ENCODE measurements at places on chromosomes 16 and 17.

DNA sequence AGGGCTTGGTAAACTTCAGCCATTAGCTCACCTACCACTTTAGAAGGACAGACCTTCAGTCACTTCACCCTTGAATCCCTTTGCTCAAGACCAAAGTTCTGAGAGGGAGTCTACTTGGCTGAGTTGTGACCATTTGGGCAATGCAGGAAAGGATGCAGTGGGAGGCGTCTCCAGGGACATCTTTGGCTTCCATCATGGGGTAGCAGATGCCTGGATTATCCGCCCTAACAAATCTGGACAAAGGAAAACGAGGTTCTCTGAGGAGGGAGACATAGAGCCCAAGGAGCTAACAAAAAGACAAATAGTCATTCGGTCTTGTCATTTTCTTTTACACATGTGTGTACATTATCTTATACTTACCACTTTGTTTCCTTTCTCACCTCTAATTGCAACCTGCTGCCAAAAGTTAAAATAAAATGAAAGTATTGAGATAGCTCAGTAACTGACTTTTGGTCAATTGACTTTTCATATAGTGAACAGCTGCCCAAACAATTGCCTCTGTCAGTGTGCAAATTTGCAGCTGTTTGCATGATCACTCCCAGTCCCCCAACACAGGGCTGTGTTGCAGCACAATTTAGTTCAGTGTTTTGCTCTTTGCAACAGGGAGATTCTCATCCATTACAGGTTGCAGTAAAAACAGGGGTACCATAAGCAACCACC, 108.9 kb upstream of the EEF2KMT start:
- DNase-seq, result no peak

DNA sequence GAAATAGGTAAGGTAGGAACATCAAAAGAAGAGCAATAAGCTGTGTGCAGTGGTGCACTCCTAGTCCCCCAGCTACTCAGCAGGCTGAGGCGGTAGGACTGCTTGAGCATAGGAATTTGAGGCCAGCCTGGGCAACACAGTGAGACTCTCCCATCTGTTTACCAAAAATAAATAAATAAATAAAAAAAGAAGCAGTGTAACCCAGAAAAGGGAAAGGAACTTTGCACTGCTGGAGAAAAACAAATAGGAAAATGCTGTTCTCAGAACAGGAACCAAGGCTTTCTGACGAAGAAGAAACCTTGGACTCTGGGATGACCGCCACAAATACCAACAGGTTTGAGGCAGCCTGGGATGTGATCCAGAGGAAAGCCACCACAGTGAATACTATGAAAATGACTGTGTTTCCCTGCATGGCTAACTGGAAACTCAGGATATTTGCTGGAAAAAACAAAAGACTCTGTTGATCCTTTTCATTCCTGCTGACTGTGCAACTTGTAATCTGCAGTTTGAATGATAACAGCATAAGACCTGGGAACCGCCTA, 41.2 kb downstream of the TTC19 start:
- peak; percentile 52 for DNase-seq

GRCh38 chr16:47657032-47657431, 195.9 kb downstream of the PHKB start:
- no peak for DNase-seq

DNA sequence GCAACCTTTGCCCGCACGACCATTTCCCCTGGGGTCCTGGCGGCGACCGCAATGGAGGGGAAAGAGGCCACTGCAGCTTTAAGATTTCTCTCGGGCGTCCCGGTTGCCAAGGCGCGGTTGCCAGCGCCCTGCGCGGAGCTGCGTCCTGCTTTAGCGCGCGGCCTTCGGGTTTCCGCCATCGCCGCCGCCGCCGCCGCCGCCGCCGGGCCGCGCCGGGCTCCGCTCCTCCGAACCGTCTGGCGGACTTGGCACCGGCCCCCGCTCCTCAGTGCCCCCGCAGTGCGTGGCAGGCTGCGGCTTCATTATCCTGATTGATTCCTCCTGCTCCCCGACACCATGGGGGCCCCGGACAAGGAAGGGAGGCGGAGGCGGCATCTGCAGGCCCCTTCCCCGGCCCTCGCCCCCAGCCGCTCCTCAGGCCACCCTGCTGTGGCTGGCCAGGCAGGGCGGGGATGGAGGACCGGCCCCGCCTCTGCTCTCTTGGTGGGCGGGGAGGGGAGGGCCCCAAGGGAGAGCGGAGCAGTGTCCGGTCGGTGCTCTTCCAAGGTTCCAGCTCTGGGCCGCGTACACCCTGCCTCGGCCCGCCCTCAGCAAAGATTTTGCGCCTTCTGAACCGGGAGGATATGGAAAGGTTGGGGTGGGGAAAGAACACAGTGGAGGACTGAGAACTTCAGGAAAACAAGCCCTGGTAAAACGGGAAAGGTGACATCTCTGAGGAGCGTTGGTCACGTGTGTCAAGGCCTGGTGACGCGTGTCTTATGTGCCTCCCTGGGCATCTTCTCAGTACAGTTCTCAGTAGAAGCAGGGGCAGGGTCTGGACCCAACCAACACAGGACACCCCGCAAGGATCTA, 34.0 kb downstream of the NEUROD2 start:
- peak; percentile 40 for DNase-seq

DNA sequence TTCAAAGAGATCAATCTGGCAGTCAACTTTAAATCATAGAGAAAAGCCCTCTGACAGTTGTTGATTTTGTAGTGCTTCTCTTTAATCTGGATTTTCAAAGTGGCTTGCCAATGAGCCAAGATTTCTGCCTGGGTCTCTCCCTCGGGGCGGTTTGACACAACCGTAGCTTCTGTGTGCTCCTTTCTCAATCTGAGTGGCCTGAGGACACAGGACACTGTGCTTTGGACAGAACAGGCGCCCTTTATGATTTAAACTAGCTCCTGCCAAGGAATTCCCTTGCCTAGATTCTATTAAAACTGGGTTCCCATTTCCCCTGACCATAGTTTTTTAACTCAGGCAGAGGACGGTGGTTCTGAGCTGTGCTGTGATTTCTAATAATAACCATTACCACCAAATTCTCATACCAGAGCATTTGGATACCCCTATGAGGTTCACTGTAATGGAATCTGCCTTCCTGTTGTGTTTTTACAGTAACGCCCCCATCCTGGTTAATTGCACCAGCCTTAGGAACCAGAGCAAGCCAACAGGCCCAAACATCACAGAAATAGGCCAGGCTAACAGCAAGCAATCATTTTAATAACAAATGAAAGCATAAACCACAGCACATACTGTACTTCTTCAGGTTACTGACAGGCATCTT, 4.0 kb downstream of the ZFHX3 start:
- no peak for DNase-seq

DNA sequence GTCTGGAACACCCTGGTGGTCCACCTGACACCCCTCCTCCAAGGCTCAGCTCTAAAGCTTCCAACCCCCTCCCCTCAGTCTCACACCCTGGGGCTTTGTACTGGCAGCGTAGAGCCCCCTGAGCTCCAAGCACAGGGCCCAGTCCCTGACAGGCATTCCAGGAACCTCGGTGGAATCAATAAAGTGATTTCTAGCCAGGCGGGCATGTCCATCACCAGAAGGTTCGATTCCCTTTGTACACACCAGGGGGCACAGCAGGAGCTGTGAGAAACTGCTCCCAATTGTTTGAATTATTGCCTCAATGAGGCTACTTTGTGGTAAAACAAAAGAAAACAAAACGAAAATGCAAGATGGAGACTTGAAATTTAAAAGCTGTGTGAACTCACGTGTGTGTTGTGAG, 51.8 kb downstream of the SMPD3 start:
- DNase-seq, result peak; percentile 28

DNA sequence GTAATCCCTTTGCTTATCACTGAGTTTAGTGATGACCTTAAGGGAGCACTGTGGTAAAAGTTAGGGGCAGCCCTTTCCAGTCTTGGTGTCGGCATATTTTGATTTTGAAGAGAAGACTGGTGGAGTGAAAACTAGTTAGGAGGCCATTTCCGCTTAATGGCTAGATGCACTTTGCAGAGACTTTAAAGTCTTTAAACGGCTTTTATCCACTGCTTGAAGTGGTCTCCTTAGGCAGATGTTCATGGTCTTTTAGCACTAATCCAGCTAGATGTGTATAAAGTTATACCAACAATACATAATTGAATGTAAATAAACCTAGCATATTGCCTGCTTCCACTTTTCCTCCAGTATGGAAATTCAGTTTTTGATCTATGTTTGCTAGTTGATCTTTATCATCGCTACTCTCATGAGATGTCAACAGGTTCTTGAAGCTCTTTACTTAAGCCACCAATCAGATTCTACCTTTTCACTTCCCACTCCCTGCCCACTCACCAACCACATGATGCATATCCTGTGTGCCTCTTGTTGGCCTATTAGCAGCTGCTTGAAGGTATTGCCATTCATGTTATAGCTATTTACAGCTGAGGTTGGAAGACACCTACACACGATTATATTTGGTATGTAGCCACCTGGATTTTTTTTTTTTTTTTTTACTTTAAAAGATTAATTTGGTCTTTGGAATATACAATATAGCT, 132.0 kb downstream of the NLK start:
- no peak for DNase-seq

DNA sequence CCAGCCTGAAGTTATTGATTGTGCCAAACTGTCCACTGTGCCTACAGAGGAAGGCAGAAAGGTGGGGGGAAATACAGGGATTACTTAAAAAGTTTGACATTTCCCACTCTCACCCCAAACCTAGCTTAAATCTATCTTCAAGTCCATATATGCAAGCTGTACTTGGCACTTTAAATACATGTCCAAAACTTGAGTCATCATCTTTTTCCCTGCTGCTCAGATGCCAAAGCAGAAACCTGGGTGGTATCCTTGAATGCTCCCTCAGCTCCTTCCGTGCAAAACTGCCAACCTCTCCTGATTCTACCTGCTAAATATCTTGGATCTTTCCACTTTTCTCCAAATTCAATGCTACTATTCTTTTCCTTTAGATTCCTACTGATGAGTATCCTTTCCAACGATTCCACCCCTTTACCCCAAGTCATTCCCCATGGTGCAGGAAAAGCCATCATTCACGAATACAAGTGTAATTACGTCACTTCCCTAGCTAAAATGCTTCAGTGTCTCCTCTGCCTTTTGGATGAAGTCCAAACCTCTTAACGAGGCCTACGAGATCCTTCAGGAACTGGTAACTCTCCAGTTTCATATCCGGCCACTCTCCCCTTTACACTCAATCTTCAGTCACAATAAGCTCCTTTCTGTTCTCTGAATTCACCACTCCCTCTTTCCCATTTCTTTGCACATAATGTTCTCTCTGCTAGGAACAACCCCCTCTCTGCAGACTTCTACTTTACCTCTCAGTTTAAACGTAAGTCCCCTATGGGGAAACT, 9.3 kb downstream of the BECN1 start:
- peak; percentile 85 for DNase-seq

DNA sequence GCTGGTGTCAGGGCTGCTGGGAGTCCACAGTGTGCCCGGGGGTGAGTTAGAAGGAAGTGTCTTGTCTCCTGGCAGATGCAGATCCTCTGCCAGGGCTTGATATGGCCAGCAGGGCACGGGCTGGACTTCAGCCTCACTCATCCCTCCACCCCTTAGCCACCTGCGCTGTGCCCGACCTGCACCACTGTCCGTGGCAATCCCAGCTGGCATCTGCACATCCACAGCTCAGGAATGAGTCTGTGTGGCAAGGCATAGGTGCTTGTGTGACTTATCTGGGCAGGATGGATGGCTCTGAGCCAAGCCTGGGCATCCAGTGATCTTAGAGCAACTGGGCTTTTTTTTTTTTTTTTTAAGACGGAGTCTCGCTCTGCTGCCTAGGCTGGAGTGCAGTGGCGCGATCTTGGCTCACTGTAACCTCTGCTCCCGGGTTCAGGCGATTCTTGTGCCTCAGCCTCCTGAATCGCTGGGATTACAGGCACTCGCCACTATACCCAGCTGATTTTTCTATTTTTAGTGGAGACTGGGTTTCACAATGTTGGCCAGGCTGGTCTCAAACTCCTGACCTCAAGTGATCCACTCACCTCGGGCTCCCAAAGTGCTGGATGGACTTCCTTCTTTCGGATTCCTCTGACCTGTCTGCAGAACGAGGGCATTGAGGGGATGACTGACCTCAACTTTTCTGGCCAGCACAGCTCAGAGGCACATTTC, 22.5 kb upstream of the CACNG1 start:
- DNase-seq, result no peak

GRCh38 chr17:27945333-27945616, 52.1 kb upstream of the LYRM9 start:
- no peak for DNase-seq
